Posterior cingulate gyrus (tissue), 11 donors: ENCODE measurements at places on chromosomes 1 and 21.

DNA sequence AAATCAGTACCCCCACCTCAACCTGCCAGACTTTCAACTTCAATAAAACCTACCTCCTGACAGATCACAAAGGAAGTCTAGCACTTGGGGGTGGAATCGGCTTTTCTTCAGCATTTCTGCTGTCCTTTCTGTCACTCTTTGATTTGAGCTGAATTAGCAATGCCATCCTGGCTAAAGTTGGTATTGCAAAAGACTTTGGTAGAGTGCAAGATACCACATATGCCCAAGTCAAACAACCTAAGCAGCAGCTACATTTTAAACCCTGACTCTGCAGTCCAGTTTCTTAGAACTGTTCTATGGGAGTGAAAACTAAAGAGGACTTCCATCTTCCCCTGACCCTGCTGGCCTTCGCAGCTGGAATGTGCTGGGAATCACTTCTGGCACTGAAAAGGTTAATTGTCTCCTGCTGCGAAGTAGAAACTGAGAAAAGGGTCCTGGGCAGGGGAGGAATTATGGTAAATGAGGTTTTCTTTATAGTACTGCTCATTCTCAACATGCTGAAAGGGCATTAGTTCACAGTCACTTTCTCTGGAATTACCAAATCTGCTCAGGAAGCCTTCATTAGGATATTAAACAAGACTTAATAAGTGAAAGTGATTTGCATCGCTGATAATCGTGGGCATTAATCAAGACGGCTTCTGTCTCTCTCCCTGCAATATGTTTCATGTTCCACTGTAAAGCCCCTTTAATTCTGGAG lies 126.2 kb upstream of the SMYD2 start:
- no peak for DNase-seq

- DNase-seq: no peak
Observed at GRCh38 chr1:237205400-237206064, 163.5 kb downstream of the RYR2 start.

DNA sequence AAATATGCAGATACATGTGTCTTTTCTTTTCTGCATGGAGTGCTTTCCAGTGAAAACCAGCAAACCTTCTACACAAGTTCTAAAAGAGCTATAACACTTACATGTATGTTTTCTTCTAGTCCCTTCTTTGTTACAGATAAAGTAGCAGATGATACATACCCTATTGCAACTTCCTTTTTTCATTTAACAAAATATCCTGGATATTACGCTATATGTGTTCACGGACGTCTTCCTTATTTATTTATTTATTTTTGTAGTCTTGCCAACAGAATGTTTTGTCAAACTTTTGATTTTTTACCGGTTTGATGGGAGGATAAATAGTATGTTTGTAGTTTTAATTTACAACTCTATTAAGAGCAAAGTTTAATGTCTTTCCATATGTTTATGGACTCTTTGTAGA lies 5.2 kb upstream of the GALNT2 start:
- no peak for DNase-seq

DNA sequence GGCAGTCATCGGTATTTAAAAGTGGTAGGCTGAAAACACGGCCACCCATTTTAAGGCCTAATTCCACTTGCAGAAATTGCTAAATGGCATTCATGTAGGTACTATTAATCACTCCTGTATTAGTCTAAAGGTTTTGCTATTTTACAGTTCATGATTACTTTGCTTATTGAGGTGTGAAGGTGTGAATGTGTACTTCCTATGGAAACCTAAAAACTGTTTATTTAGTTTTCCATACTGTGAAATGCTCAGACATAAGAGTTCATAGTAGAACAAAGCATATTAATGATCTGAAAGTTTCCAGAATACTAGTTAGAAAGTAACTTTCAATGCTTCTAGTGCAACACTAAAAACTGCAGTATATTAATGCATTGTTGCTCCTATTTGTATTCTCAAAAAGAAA lies 69.8 kb downstream of the ITGB3BP start:
- no peak for DNase-seq

DNA sequence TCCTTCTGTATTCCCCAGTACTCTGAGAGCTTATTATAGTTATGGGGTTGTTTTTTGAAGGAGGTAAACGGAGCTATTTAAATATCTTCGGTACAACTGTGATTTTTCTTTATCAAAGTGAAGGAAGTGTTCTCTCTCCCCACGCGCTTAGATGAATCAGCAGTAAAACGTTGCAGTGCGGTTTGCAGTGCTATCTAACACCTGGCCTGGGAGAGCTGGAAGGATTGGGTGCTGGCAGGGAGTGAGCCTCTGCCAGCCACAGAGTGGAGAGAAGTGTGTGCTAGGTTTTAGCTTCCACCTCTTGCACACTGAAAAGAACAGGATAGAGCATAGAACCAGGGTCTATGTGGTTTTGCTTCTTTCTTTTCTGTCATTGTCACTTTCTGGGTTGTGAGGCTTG lies 165.9 kb downstream of the SDCCAG8 start:
- peak; percentile 88 for DNase-seq

- DNase-seq: no peak
Observed at GRCh38 chr1:1309251-1310108, 1.1 kb downstream of the PUSL1 start.

GRCh38 chr1:64624218-64624713 lies 120.6 kb upstream of the RAVER2 start:
- no peak for DNase-seq

DNA sequence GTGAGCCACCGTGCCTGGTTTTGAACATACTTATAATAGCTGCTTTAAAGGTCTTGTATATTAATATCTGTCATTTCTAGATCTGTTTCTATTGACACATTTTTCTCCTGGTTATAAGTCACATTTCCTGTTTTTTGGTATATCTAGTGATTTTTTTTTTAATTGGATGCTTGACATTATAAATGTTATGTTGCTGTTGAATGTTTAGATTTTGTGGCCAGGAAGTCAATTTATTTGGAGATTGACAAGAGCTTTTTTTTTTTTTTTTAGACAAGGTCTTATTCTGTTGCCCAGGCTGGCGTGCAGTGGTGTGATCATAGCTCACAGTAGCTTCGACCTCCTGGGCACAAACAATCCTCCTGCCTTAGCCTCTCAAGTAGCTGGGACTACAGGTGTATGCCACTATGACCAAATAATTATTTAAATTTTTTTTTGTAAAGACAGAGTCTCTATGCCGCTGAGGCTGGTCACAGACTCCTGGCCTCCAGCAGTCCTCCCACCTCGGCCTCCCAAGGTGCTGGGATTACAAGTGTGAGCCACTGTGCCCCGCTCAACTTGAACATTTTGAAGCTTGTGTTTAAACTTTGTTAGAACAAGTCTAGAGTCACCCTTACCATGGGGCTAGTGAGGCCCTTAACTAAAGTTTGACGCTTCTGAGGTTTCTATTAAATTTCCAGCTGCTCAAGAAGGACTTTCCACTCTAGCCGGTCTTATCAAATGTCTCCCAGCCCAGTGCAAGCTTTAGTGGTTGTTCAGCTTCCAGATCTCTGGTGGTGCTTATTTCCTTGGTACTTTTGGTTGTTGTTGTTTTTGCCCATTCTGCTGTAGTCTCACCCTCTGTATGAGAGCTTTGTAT lies 8.6 kb upstream of the CHI3L2 start:
- DNase-seq: no peak

GRCh38 chr1:2295526-2295925 lies 67.4 kb downstream of the SKI start:
- no peak for DNase-seq

GRCh38 chr1:8476006-8476405 lies 158.1 kb downstream of the SLC45A1 start:
- DNase-seq: no peak

DNA sequence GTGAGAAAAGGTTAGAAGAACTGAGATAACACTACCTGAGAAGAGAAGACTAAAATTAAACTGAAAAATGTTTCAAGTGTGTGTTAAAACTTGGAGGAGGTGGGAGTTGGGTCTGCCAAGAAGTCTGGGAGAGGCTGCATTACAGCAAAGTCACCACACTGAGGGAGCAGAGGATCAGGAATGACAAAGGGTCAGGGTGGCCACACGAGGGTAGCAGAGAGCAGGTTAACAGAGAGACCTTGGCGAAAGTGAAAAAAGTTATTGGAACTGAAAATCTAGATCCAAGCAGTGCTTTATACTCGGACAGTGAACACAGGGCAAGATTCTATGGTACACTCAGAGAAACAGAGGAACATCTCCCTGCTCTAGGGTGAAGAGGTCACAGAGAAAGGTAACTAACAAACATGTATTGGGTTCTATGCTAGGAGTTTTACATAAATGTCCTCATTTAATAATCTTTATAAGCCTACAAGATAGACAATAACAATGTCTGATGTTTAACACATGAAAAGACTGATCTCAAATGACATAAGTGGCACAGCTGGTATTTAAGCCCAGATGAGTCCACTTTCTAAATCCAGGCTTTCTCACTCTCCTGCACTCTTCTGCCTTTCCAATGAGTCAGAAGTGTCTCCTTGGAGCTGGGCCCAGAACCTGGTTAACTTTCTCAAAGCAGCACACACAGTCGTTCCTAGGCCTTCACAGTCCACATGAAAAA lies 10.3 kb upstream of the CADM3 start:
- peak; percentile 77 for DNase-seq

GRCh38 chr1:80457409-80457808 lies 1343.3 kb upstream of the ADGRL2 start:
- DNase-seq: no peak

GRCh38 chr1:190046231-190046630 lies 431.4 kb downstream of the BRINP3 start:
- DNase-seq: no peak

DNA sequence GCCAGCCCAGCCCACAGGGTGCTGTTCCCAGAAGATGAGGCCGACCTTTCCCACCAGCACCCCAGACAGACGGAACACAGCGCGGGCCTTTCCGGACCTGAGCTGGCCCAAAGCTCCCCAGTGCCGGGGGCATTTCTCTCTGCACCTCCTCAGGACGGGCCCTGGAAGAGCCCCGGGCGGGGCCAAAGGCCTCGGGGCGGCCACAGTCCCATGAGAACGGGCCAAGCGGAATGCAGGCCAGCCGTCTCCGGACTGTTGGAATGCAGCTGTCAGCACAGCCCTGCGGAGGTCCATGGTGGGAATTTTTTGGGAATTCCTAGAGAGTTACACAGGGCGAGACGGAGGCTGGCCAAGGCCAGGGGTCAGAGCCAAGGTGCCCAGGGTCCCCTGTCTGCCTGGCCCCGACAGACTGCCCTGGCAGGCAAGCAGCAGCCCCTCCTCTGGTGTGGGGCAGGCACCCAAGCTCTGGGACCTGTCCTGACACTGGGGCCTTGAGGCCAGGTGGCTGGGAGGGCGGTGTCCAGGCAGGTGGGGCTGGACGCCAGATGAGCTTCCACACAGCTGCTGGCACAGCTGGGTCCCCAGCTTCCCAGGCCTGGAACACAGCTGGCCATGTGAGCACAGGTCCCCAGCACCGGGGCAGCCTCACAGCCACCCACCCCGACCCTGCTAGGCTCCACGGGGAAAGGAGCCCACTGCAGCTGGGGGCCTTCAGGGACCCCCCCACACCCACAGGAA lies 63.0 kb downstream of the MEGF6 start:
- no peak for DNase-seq

DNA sequence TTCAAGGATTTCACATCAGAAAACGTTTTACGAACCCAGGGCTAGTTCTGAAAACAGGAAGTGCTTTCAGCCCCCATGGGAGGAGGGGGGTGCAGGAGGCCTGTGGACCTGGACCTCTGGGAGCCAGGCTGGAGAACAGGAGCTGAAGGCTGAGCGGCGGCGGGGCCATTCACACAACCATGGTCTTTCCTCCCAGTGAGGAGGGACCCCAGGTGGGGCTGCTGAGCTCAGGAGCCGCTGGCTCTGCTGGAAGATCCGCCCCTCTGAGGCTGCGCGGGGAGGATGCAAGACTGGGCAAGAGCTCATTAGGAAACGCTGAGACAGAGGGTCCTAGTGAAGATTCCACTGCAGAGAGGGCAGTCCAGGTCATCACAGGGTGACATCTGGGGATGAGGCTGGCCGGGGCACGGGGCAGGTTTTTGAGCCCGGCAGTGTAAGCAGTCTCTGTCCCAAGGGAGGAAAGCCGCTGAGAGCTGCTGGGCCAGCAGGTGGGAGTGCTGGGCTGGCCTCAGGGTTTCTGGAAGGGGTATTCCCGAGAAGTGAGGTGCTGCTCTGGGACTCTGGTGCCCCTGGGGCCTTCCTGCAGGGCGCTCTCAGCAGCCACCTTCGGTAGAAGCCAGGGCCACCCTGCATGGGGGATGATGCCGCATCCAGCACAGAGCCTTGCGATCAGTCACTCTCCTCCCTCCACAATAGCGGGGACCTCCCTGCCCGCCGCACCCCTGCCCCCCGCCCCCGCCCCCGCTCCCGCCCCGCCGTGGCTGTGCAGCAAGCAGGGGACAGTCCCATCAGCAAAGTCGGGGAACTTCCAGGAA lies 7.5 kb downstream of the MX2 start:
- DNase-seq: peak; percentile 73

GRCh38 chr1:178055779-178056471 lies 38.0 kb upstream of the RASAL2 start:
- no peak for DNase-seq

GRCh38 chr21:44050276-44050675 lies 38.2 kb downstream of the TRAPPC10 start:
- no peak for DNase-seq

- DNase-seq: no peak
Observed at GRCh38 chr1:52365071-52365745, 797 bp downstream of the CC2D1B start.

DNA sequence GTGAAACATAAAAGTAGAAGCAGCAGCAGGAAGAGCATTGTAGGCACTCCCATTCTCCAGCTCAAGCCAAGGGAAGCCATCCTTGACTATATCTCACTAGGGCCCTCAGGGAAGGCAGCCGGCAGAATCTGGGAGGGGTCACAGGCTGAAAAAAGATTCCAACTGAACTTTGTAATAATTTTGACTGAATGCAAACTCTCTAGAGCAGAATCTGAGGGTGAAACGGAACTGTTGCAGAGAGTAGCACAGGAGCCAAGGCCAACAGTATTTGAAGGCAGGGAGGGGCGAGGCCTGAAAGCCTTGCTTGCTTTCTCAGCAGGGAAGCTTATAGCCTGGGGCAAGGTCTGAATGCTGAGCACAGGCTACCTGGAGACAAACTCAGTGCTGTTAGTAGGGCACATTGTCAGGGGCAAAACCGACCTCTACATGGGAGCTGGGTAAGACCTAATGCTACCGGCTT lies 180.6 kb downstream of the COL24A1 start:
- no peak for DNase-seq

GRCh38 chr1:181250038-181250437 lies 161.5 kb downstream of the IER5 start:
- no peak for DNase-seq

GRCh38 chr1:63898428-63899196 lies 124.8 kb downstream of the ROR1 start:
- no peak for DNase-seq

DNA sequence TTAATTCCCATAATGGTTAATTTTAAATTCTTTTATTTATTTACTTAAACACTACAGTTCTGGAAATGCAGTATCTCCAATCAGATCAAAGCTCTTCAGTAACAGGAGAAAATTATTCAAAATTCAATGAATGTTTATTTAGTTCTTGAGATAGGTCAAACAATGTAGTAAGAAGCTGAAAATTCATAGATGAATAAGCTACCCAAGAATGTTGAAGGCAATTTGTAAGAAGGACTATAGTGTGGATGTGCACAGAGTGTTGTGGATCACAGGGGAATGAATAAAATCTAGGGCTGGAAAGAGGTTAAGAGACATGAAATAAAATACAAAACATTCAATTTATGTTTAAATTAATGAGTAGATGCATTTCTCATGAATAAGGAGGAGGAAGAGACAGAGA lies 72.0 kb downstream of the OLFM3 start:
- DNase-seq: no peak

GRCh38 chr1:64851664-64852063 lies 106.8 kb downstream of the RAVER2 start:
- no peak for DNase-seq
